Pancreas (tissue), 10 donors: ENCODE measurements at places on chromosomes 12 and 14. TPM values are rescaled to one million over a fixed set of nuclear protein-coding genes. Genes with fewer than 3 reads are reported as not detected.

- H3K27me3 ChIP-seq: no peaks in the 10 kb centered on the region
- H3K4me3 ChIP-seq: no peak overlapping the region
- H3K27ac ChIP-seq: no peak overlapping the region
- no peaks in the 10 kb centered on the region for H3K36me3 ChIP-seq
- H3K4me1 ChIP-seq: no peaks in the 10 kb centered on the region
These were observed 85.6 kb downstream of the CCDC92 start for GRCh38 chr12:123886931-123887582.

The RNASE7 gene
- 0.23 TPM for total RNA-seq

The CCDC196 gene
- total RNA-seq: 2.0 TPM

The SLC7A7 gene
- 2.9 TPM for total RNA-seq

The RTN1 gene
- 0.97 TPM for total RNA-seq
